HAP-1 (cell line): ENCODE measurements at places on chromosomes 11 and 22.

GRCh38 chr11:63813563-63814382, 517 bp downstream of the SPINDOC start:
- peak; percentile 76 for DNase-seq

- no peak for DNase-seq
These were observed 10.6 kb upstream of the SLC25A18 start for GRCh38 chr22:17552737-17553136.

DNA sequence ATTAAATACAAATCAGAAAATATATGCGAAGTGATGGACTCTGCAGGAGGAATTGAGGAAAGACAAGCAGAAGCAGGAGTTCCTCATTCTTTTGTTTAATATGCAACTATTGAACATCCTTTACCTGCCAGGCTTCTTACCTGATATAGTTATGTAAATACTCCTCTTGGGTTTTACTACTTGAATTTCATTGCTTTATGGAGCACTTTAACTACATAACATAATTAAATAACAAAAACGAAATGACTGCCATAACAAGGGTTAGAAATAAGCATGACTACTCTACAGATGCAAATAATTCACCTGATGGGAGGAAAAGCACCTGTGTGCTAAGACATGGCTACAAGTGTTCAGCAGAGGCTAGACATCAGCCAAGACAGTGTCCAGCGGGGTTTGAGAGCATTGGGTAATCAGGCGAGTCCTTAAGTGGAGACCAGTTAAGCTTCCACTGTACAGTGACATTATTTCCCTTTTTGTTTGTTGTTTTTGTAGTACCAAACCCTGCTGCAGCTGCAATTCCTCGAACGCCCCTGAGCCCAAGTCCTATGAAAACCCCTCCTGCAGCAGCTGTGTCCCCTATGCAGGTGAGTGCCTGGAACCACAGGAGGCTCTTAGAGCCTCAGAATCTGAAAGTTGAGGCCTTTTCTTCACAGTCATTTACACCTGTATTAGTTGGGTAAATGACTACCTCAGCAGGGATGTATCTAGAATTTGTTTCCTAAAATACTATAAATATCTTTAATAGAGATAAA, 67.4 kb downstream of the SPECC1L start:
- DNase-seq = no peak

- no peak for DNase-seq
These were observed 340.8 kb downstream of the MN1 start for GRCh38 chr22:27460591-27461347.

DNA sequence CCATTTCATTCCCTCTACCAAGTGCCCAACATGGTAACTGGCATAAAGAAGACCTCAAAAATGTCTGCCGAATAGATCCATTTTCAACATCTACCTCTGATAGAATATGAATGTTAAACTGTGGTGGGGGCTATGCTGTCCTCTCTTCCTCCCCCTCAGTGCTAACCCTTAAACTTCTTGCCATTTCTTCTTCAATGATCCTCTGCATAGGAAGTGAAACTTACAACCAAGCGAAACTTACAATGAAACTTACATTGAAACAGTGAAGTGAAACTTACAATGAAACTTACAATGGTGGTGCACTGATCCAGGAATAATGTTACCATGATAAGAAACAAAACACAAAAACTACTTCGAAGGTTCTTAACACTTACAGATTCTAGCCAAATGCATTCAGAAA, 4.7 kb downstream of the RTCB start:
- DNase-seq = no peak

DNA sequence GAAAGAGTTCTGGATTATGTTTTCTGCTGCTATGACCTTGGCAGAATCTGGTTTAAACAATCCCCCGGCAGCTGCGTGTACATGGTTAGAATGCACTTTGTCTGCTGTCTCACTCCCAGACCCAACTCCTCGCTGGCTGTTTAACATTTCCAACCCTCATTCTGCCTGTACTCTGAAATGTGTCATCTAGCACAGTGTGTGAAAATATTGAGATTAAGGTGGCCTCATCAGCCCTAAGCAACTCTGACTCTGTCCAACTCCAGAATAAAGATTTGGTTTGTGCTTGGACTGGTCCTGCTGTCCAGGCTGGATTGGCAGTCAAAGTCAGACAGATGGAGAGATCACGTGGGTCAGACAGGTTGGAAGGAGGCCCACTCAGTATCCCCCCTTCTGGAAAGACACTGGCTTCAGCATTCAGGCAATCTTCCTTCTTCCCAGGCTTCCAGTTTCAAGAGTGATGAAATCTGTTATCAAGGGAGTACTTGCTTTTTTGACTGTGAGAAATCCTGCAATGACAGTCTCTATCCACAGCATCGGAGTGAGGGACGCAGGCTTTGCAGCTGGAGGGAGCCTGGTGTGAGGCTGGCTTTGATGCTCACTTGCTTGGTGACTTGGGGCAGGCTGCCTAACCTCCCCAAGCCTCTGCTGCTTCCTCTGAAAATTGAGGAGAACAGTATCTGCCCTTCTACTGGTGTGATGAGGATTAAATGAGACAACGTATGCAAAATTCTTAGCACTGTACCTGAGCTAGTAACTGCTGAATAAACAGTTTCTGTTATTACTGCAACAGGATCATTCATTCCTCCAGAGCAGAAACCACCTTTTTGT, 29.8 kb downstream of the ABTB2 start:
- DNase-seq = no peak

DNA sequence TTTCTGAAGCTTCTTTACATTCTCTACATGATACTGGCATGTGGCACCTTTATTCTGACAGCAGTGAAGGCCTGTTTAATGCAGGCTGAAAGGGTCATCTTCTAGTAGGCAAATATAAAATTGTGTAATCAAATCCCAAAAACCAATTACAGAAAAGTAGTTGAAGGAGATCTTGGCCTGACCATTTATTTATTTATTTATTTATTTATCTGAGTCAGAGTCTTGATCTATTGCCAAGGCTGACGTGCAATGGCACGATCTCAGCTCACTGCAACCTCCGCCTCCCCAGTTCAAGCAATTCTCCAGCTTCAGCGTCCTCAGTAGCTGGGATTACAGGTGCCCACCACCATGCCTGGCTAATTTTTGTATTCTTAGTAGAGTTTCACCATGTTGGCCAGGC, 22.7 kb upstream of the CECR2 start:
- DNase-seq = no peak

GRCh38 chr11:27274854-27275395, 88.1 kb downstream of the CCDC34 start:
- no peak for DNase-seq

- peak; percentile 80 for DNase-seq
These were observed 71.2 kb upstream of the TBCEL start for GRCh38 chr11:120952461-120953434.

GRCh38 chr22:35971456-35972119, 57.0 kb downstream of the RBFOX2 start:
- DNase-seq = no peak

DNA sequence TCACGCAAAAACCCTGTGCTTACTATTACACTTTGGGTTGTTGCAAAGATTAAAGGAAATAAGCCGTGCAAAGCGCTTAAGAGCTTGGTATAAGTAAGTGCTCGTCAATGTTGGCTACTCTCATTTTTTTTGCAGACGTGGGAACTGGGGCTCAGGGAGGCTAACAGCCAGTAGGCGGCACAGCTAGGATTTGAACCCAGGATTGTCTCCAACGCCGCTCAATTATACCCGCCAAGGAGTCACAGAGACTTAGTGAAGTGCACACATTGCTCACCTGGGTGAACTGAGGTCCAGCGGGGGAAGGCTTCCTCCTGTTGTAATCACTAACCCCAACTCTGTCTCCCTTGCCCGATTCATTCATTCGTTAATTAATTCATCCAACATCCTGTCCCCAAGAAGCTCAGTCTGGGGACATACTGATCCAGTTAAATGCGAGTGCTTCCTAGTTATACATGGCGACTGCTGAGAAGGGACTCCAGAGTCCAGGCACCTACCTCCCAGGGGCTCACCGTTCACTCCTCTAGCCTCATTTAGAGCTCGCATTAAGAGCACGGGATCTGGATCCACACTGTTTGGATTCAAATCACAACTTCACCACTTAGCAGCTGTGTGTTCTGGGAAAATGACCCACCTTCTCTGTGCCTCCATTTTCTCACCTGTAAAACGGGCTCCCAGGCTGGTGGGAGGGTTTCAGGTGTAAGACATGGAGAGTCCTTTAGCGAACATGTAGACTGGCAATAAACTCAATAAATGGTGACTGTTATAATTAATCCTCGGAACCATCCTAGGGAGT, 838 bp upstream of the MTFP1 start:
- DNase-seq = peak; percentile 8

DNA sequence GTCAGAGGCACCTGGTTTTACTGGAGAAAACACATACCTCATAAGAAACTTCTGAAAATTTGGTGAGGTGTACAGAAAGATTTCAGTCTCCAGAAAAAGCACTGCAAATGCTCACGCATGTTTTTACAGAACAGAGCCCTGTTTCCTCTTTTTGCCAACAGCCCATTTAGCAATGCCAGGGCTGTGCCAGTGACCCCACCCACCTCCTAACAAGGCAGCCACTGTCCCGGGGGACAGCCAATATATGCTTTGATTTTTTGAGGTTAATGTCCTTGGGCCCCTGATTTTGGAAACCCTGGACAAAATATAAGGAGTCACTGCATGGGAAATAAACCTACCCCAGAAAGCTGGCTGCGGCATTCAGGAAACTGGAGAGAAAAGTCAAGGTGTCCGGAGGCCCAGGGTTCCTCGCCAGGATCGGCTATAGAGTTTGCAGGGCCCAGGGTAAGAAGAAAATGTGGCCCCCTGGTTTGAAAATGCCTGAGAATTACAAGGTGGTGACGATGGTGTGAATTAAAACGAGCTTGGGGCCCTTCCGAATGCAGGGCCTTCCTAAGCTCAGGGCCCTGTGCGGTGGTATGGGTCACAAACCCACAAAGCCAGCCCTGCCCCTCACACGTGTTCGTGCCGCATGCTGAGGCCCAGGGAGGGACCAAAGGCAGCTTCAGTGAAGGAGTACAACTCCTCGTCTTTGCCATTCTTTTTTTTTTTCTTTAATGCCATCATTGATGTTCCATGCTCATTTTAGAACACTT, 71.1 kb upstream of the WNT7B start:
- no peak for DNase-seq

- DNase-seq = no peak
These were observed 23.1 kb upstream of the CDC42EP2 start for GRCh38 chr11:65291613-65292012.

GRCh38 chr22:45743687-45744086, 72.1 kb downstream of the ATXN10 start:
- DNase-seq = no peak

DNA sequence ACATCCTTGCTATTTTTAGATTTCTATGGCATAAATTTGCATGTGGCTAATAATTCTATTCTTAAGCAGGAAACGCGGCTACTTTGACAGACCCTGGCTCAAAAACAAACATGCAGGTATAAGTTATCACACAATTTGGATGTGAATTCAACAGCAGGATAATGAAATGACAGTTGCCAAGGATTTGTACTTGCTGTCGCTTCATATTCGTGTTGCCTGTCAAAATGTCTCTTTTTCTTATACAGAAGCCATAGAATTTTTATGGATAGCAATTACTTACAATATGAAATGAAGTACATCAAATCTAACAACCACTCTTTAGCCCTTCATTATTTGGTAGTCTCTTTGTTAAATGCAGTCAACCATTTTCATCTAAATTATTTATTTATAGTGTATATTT, 46.4 kb downstream of the DCDC1 start:
- no peak for DNase-seq

DNA sequence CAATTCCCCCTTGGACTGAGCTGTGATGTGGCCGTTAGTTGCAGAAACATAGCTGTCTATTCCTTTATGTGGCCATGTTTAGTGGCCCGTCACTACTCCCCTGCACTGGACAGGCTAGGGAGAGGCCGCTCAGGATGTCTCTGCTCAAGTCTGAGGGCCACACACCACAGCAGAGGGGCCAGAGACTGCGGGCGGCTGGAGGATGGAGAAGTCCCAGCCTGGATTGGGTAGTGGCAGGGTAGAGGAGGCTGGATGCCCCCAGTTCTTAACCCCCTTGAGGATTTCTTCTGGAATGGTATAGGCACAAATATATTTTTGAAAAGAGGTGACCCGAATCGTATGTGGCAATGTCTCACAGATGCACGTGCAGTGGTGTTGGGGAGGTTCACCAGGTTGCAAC, 116.4 kb upstream of the B3GAT1 start:
- DNase-seq = no peak

DNA sequence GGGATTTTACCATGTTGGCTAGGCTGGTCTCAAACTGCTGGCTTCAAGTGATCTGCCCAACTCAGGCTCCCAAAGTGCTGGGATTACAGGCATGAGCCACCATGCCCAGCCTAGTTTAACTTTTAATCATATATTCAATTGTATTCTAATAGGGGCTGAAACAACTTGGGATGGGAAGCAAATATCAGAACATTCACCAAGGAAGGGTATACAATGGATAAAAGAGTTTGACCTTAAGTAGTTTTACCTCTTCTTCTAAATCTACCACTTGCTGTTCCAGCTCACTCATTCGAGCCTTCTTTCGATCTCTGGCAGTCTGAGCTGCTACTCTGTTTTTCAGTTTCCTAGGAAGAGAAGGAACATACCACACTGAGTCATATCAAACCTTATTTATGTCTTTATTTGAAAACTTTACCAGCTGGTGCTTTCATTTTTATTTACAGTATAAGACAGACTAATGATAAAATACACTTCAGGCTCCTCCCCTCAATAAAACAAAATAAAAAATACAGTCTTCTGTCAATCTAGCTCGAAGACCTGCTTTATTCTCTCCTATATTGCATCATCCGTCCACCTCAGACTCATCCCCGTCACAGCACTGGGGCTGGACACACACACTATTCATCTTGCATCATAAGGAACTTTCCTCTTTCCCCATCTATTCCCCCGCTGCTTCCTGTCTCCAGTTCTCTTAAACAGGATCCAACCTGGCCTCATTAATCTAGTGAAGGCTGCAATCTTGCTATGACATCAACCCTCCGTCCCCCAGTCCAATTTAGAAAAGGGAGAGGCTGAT, 1.4 kb downstream of the XBP1 start:
- peak; percentile 56 for DNase-seq

GRCh38 chr22:39773976-39774539, 119.5 kb downstream of the ENTHD1 start:
- DNase-seq = no peak

DNA sequence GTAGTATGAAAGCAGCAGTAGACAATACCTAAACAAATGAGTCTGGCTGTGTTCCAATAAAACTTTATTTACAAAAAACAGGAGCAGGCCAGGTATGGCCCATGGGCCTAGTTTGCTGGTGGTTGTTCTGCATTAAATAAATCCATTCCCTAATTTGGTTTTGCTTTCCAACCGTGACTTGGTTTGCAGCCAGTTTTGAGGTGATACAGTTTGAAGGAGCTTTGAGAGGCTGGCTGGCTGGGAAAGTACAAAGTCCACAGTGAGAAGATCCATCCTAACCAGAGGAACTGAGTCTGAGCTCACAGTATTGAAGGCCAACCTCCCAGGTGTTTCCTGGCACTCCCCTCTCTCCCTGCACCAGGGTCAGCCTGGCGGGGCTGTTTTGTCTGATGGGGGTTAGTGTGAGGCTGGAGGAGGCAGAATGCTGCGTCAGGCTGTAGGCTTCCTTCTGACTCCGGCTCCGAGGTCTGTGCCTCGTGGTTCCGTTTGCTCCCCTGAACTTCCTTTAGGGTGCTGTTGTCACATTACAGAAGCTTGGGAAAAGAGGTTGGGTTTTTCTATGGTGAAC, 129.5 kb downstream of the MICAL2 start:
- DNase-seq = no peak

GRCh38 chr11:108565653-108566052, 27.9 kb downstream of the EXPH5 start:
- no peak for DNase-seq

- no peak for DNase-seq
These were observed 51.1 kb downstream of the EHF start for GRCh38 chr11:34671946-34672345.
